Mesothelial cell of epicardium (in vitro differentiated cells): ENCODE measurements at places on chromosomes 11 and 22.

DNA sequence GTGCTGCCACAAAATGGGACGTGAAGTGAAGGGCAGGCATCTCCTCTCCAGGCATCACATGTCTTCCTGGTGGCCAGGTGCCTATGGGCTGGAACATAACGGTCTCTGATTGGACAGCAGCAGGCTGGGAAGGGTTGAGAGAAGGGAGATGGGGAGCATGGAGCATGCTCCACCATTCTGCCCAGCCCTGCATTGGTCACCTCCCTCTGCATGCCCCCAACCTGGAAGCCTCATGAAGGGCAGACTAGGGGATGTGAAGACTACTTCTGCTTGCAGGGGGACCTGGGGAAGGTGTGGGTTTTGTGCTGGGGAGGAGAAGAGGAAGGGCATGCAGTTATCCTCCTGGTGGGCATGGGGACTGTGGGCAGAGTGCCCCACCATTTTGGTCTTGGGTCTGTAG, 782.2 kb downstream of the TBC1D22A start:
- no peak for DNase-seq
- H3K4me3 ChIP-seq = no peak overlapping the region
- peaks cover 3% of the 10 kb centered on the region for H3K36me3 ChIP-seq
- H3K27ac ChIP-seq = no peak overlapping the region
- no peaks in the 10 kb centered on the region for H3K27me3 ChIP-seq

- H3K27ac ChIP-seq = peak overlapping the region; percentile 93
- H3K36me3 ChIP-seq = no peaks in the 10 kb centered on the region
- H3K27me3 ChIP-seq = no peaks in the 10 kb centered on the region
- no peak for DNase-seq
- no peak overlapping the region for H3K4me3 ChIP-seq
These were observed 79.9 kb downstream of the WNT7B start for GRCh38 chr22:45896964-45897538.

DNA sequence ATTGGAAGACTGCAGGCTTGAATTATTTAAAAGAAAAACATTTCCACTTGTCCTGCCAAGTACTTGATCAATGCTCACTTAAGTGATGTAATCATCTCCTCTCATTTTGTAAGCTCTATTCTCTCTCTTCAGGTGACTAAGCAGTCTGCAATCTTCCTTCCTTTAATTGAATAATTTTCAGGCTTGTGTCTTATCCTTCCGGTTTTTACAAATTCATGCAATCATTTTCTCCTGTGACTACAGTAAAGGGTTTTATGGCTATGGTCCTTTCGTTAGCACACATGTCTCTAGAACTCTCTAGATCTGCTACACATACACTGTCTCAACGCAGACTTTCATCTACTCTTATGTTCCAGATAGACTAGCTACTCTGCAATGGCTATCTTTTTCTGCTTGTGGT, 12.6 kb upstream of the UPB1 start:
- peak overlapping the region; percentile 35 for H3K27ac ChIP-seq
- peaks cover 34% of the 10 kb centered on the region for H3K4me1 ChIP-seq
- no peak overlapping the region for H3K4me3 ChIP-seq
- no peak for DNase-seq

DNA sequence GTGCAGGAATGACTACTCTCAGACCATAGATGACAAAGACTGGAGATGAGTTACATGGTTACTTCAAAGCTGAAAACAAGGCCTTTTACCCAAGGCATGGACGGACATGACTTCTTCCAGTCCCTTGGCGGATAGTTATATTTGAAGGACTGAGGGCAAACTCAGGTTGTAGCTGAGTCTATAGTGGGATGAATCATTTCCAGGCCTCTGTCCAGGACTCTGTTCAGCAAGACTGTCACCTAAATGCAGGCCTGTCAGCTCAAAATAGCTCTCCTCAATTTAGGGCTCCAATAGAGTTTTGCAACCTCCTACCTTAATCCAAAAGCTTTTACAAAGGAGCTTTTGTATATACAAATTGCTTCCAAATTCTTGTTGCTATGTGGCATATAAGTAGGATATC, 24.3 kb upstream of the OR52J3 start:
- no peak for DNase-seq
- no peaks in the 10 kb centered on the region for H3K36me3 ChIP-seq
- H3K4me3 ChIP-seq = no peak overlapping the region
- H3K27me3 ChIP-seq = peaks cover 2% of the 10 kb centered on the region
- H3K27ac ChIP-seq = no peak overlapping the region
- no peaks in the 10 kb centered on the region for H3K4me1 ChIP-seq

GRCh38 chr22:20798974-20799373, 25.1 kb downstream of the SERPIND1 start:
- no peaks in the 10 kb centered on the region for H3K27me3 ChIP-seq
- peaks cover 11% of the 10 kb centered on the region for H3K4me1 ChIP-seq
- H3K36me3 ChIP-seq = peaks cover 41% of the 10 kb centered on the region

GRCh38 chr22:36936362-36937116, 23.1 kb downstream of the CSF2RB start:
- no peak overlapping the region for H3K27ac ChIP-seq
- H3K4me3 ChIP-seq = no peak overlapping the region
- H3K36me3 ChIP-seq = no peaks in the 10 kb centered on the region
- peaks cover 5% of the 10 kb centered on the region for H3K4me1 ChIP-seq
- DNase-seq = no peak
- no peaks in the 10 kb centered on the region for H3K27me3 ChIP-seq

DNA sequence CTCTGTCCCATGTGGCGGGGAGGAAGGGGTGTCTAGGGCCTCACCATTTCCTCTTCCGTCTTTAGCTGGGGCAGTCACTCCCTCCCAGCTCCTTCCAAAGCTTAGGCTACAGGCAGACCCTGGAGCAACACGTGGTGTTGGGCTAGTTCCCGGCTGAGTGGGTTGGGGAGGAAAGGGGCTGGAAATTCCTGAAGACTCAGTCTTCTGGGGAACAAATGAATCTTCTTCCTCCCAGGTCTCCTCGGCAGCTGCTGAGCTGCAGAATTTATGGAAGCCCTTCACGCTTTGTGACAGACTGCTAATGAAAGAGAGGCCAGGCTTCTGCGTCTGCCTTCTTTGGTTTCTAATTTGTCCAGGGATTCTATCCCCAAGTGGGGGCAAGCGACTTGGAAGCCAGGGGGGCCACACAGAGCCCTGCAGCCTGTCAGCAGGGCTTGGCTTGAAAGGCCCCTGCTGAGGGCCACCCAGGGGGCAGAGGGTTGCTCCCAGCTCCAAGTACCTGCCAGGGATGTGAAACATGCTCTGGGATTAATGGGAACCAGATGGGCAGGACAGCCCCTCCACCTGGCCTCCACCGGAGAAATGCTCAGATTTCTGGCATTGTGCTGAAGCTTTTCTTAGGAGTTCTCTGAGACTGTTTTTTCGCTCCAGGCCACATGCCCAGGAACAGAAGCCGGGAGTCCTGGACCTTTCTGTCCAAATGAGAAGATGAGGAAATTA, 123.1 kb downstream of the PKNOX2 start:
- H3K4me3 ChIP-seq = peak overlapping the region; percentile 22
- no peaks in the 10 kb centered on the region for H3K27me3 ChIP-seq
- H3K4me1 ChIP-seq = peaks cover 56% of the 10 kb centered on the region
- H3K27ac ChIP-seq = peak overlapping the region; percentile 89
- DNase-seq = peak; percentile 67
- H3K36me3 ChIP-seq = no peaks in the 10 kb centered on the region

DNA sequence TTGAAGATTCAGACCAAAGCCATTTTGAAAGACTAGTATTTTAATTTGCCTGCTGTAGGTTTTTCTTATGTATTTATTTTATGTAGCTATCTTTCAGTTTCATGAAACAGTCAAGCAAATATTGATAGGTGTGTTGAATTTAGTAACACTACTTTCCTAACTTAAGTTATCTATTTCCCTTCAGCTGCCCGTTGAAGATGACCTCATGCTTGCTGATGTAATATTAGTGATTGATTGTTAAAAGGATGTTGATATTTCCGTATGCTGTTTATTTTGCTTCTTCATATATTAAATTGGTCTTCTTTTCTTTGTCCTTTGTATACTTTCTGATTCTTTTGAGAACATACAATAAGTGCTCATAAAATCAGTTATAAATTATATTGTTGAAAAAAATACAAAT, 86.8 kb upstream of the CHORDC1 start:
- H3K27me3 ChIP-seq = no peaks in the 10 kb centered on the region
- H3K36me3 ChIP-seq = no peaks in the 10 kb centered on the region
- peaks cover 13% of the 10 kb centered on the region for H3K4me1 ChIP-seq
- no peak overlapping the region for H3K4me3 ChIP-seq
- no peak overlapping the region for H3K27ac ChIP-seq

DNA sequence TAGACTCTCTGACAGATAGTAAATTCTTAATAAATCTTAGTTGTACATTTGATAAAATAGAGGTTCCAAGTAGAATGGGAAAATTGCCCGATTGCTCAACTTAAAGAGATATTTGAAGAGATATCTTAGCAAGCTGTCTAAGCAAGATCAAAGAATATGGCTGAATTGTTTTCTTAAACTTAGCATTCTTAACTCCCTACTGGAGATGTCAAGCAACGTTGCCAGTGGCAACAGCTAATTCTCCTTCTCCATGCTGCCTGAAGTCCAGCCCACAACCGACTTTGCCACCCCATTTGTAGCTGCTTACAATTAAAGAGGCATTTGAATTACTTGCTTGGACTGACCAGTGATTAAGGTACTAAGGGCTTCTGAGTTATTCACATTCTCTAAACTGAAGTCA, 94.4 kb downstream of the FAM181B start:
- H3K27ac ChIP-seq = peak overlapping the region; percentile 86
- DNase-seq = no peak
- H3K4me3 ChIP-seq = no peak overlapping the region
- H3K27me3 ChIP-seq = no peaks in the 10 kb centered on the region
- H3K36me3 ChIP-seq = peaks cover 2% of the 10 kb centered on the region

DNA sequence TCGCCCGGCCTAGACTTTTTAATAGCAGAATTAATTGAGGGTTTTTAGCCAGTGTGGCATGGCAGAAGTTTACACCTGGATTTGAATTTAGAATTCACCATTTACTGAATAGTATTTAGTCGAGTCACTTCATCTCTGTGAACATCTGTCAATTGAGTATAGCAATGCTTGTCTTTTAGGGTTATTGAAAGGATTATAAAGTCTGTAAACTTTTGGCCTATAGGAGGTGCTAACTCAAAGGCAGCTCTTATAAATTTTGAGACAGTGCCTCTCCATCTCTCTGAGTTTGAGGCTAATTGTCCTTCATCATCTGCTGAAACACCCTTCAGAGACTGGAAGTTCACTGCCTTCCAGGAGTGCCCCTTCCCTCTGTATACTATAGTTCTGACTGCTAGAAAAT, 205.0 kb downstream of the NELL1 start:
- H3K4me3 ChIP-seq = no peak overlapping the region
- no peaks in the 10 kb centered on the region for H3K4me1 ChIP-seq
- H3K27ac ChIP-seq = no peak overlapping the region
- DNase-seq = no peak
- H3K36me3 ChIP-seq = no peaks in the 10 kb centered on the region
- peaks cover 5% of the 10 kb centered on the region for H3K27me3 ChIP-seq

- peaks cover 31% of the 10 kb centered on the region for H3K36me3 ChIP-seq
- DNase-seq = no peak
- H3K27me3 ChIP-seq = no peaks in the 10 kb centered on the region
- peak overlapping the region; percentile 99 for H3K27ac ChIP-seq
- peak overlapping the region; percentile 97 for H3K4me3 ChIP-seq
These were observed 1.3 kb downstream of the EEF1G start for GRCh38 chr11:62572431-62572830.

DNA sequence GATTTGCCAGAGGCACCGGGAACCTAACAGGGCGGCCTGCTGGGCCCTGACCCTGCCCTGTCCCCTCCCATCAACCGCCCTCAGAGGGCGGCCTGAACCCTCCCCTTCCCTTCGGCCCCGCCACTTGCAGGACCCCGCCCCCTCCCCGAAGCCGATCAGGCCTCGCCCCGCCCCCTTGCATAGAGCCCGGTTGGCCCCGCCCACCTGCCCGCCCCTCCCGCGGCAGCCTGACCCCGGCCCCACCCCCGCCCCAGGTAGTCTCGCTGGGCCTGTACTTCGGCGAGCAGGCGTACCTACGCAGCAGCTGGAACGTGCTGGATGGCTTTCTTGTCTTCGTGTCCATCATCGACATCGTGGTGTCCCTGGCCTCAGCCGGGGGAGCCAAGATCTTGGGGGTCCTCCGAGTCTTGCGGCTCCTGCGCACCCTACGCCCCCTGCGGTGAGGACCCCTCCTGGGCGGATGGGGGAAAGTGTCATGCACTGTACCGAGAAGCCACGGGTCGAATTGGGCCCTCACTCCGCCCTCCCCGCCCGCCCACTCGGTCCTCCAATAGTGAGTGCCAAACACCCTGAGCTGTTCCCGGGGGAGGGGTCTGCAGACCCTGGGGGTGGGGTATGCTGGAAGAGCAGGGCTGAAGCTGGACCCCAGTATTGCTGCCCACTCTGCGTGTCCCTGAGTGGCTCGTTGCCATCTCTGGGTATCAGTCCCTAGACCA, 94.1 kb downstream of the CACNA1I start:
- H3K27ac ChIP-seq = no peak overlapping the region
- H3K4me1 ChIP-seq = peaks cover 7% of the 10 kb centered on the region
- H3K4me3 ChIP-seq = no peak overlapping the region
- H3K36me3 ChIP-seq = no peaks in the 10 kb centered on the region

DNA sequence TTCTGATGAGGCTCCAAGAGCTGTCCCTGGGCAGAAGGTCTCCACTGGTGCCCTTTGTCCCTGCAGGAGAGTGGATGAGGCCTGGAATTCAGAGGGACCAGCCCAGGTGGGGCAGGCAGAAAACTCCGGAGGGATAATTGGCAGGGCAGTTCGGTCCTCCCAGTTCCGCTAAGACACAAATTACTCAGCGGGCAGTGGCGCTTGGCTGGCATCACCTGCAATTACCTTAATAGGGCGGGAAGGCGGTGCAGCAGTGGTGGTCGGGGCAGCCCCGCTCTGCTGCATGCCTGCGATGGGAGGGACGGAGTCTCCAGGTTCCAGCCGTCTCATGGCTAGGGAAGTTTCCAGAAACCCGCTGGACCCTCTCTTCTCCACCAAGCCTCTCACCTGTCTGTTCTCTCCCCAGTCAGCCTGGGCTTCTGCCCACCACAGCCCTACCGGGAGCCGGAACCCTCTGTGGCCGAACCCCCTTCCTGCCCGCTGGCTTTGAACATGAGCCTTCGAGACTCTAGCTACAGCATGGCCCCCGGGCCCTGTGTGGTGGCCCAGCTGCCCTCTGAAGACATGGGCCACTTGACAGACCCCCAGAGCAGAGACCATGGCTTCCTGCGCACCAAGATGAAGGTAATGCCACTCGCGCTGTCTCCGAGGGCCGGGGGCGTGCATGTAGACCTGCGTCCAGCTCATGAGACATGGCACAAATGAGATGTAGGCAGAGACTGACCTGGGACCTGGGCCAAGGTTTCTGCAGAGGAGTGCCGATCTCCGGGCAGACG, 7.0 kb downstream of the OVOL1 start:
- H3K4me1 ChIP-seq = peaks cover 13% of the 10 kb centered on the region
- H3K27ac ChIP-seq = no peak overlapping the region
- no peak overlapping the region for H3K4me3 ChIP-seq

DNA sequence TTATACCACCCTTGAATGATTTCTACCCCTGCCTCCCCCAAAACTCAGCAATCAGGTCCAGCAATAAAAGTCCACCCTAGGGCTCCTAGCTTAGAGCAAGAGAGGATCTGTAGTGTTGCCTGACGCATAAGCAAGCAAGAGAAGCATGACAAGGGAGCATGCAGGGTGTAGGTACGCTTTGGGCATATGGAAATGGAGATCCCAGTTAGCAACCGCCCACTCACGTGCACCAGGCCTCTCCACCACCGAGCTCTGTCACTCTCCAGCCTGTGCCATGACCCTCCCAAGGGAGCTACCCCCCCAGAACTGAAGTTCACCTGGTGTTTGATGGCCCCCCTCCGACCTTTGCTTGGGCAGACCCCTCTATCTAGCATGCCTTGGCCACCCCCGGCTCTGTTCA, 39.4 kb downstream of the SERPINH1 start:
- no peak overlapping the region for H3K4me3 ChIP-seq
- peaks cover 12% of the 10 kb centered on the region for H3K4me1 ChIP-seq
- no peak for DNase-seq
- H3K36me3 ChIP-seq = no peaks in the 10 kb centered on the region
- no peak overlapping the region for H3K27ac ChIP-seq
- H3K27me3 ChIP-seq = peaks cover 7% of the 10 kb centered on the region
